ENCODE measurements at places on chromosomes 4 and X. TPM values are rescaled to one million over a fixed set of nuclear protein-coding genes. Genes with fewer than 3 reads are reported as not detected.

Gene NPY5R
- not detected for total RNA-seq

Gene GSX2
- total RNA-seq: not detected

DNA sequence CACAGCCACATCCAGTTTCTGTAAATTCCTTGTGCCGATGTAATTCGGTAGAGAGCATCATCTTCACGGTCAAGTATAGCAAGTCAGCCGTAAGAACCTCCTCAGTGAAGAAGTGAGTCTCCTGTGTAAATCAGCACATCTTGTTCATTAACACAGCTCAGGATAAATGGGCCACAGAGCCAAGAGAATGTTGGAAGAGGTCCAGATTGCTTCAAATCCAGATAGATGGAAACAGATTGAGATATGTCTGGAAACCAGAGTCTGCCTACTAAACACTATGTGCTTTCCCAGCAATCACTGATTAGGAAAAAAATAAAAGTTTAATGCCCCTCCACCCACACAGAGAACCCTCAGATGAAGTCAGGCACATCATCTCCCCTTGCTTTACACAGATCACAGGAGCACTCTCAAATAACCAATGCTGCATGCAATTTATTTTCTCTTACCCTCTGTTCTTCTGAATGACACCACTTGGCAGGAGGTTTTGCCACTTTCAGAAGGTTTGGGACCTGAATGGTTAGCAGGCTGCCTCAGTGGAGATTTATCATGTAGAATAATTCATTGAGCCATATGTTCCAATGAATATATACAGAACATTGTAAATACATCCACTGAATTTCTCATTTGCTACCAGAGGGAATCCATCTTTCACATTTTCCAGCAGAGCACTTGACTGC is 357.7 kb downstream of the C4orf33 start:
- H3K4me3 ChIP-seq: no peak overlapping the region
- H3K27me3 ChIP-seq: no peaks in the 10 kb centered on the region
- H3K4me1 ChIP-seq: no peaks in the 10 kb centered on the region
- H3K36me3 ChIP-seq: no peaks in the 10 kb centered on the region
- no peak overlapping the region for H3K27ac ChIP-seq

GRCh38 chr4:91116861-91117260 is 989.7 kb downstream of the CCSER1 start:
- no peaks in the 10 kb centered on the region for H3K27me3 ChIP-seq
- no peak overlapping the region for H3K4me3 ChIP-seq
- no peaks in the 10 kb centered on the region for H3K4me1 ChIP-seq
- no peak overlapping the region for H3K27ac ChIP-seq
- no peaks in the 10 kb centered on the region for H3K36me3 ChIP-seq

DNA sequence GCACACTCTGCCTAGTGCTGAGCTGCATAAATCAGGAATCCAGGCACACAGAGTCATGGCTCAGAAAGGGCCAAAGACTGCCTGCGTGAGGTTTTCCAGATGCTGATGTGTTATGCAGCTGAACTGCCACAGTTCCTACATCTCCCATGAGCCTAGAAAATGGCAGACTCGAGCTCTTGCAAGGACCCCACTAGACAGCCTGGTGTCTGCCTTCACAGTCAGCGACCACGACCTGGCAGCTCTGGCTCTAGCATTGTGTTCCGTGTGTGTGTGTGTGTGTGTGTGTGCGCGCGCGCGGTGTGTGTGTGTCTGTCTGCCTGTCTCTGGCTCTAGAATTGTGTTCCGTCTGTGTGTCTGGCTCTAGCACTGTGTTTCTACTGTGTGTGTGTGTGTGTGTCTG is 203.6 kb upstream of the AGTR2 start:
- no peaks in the 10 kb centered on the region for H3K36me3 ChIP-seq
- DNase-seq: no peak
- no peaks in the 10 kb centered on the region for H3K4me1 ChIP-seq
- no peak overlapping the region for H3K27ac ChIP-seq
- no peak overlapping the region for H3K4me3 ChIP-seq

- no peak overlapping the region for H3K27ac ChIP-seq
- H3K27me3 ChIP-seq: peaks cover 1% of the 10 kb centered on the region
- no peak overlapping the region for H3K4me3 ChIP-seq
- DNase-seq: no peak
These were observed 59.0 kb downstream of the CCSER1 start for GRCh38 chr4:90186229-90186628.

GRCh38 chr4:20614816-20615215 is 85.4 kb upstream of the PACRGL start:
- no peaks in the 10 kb centered on the region for H3K36me3 ChIP-seq
- no peaks in the 10 kb centered on the region for H3K4me1 ChIP-seq
- no peak for DNase-seq
- H3K27me3 ChIP-seq: peaks cover 10% of the 10 kb centered on the region
- H3K27ac ChIP-seq: no peak overlapping the region
- no peak overlapping the region for H3K4me3 ChIP-seq

DNA sequence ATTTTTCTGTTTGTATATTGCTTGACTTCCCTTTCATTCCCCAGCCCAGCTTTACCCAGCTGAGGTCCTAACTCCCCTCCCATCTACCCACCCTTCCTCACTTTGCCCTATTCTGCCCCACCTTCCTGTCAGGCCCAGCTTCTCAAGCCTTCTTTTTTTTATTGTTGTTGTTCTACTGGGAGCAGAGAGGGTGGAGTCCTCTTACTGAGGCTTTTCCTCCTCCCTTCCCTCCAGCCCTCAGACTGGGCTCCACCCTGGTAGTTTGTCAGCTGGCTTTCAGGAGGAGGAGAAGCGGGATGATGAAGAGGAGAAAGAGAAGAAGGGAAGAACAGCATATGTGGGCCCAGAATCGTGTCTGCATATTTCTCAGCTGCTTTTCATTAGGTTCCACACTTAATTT is 3.2 kb upstream of the KLF8 start:
- no peak for DNase-seq
- H3K27ac ChIP-seq: no peak overlapping the region
- peaks cover 6% of the 10 kb centered on the region for H3K27me3 ChIP-seq
- no peak overlapping the region for H3K4me3 ChIP-seq
- no peaks in the 10 kb centered on the region for H3K36me3 ChIP-seq

DNA sequence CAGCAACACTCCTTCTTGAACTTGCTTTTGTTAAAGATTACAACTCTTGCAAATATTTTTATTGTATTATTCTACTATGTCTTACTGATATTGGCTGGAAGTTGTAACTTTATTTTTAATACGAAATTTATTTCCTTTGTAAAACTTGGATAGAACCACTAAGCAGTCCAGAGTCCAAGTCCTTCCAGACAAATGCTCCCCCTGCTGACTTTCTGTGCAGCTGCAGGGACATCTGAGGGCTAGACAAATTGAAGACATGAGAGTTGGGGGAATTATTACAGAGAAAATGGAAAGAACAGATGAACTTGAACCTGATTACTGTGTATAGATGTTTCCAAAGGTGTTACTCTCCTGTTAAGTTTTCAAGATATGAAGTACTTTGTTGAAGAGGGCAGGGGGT is 238.8 kb downstream of the GRIA3 start:
- no peaks in the 10 kb centered on the region for H3K36me3 ChIP-seq
- H3K27ac ChIP-seq: no peak overlapping the region
- H3K4me1 ChIP-seq: no peaks in the 10 kb centered on the region
- DNase-seq: no peak
- no peak overlapping the region for H3K4me3 ChIP-seq
- peaks cover 4% of the 10 kb centered on the region for H3K27me3 ChIP-seq

GRCh38 chr4:96993560-96993959 is 1149.7 kb downstream of the STPG2 start:
- H3K4me3 ChIP-seq: no peak overlapping the region
- no peaks in the 10 kb centered on the region for H3K36me3 ChIP-seq
- H3K4me1 ChIP-seq: no peaks in the 10 kb centered on the region
- DNase-seq: no peak

Measured in activated naive CD8-positive, alpha-beta T cell treated with anti-CD3 and anti-CD28 coated beads, Interleukin-2, amount 10 ng/mL, durations not matched to agents 7 days and 5 days (primary cell).